ENCODE measurements at places on chromosomes 5 and 9.

DNA sequence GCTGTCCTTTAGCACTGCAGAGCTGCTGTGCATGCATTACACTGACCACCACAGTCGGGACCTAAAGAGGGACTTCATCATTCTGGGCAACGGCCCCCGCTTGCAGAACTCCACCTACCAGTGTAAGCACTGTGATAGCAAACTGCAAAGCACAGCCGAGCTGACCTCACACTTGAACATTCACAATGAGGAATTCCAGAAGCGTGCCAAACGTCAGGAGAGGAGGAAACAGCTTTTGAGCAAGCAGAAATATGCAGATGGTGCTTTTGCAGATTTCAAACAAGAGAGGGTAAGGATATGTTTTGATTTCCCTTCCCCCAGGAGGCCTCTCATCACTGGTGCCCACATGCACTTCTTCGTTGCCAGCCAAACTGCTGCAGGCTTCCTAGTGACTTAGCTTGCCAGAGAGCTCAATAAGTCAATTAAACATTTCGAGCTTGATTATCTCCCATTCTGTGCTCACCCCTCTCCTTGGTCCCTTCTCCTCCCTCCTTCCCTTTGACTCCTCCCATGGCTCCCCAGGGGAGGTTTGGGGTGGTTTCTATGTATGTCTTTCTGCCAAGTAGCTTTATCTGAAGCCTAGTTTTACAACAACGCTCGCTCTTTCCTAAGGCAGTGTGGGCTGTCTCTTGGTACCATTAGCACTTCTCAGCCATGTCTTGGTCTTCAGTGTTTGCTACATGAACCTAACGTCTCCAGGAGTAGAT is 66.7 kb downstream of the ZNF462 start:
- DNase-seq: no peak

DNA sequence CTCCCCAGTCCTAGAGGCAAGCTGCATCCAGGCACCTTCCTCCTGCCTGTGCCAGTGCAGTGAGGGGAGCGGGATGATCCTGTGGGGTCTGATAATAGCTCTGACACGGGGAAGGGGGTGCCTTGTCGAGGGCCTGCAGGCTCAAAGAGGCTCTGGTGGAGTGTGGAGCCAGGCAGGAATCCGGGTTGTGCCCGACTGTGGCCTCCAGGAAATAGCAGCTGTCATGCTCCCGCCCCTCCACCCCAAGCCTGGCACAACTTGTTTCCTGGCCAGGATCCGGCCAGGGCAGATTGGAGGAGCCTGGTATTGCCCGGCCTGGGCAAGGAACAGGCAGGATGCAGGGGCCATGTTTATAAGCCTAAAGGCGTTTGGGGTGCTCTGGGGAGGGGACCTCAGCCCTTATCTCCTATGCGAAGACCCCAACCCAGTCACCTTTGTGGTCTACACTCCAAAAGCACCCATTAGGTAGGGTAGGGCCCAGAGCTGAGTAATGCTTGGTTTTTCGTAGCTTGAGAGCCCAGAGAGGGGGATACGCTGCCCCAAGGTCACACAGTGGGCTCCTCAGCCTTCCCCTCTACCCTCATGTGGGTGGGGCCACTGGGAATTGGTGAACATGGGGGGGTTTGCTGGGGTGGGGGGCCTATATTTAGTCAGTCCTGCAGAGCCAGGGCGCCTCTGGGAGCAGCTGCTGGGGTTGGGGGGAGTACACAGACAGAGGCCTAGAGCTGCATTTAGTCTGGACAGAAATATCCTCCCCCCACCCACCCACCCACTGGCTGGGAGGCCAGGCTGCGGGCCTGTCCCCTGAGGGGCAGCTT is 12.2 kb downstream of the CXXC5 start:
- peak; percentile 87 for DNase-seq

- DNase-seq: no peak
Observed at GRCh38 chr9:88578121-88579049, 43.4 kb downstream of the NXNL2 start.

- DNase-seq: no peak
Observed at GRCh38 chr5:179033004-179033580, 9.5 kb downstream of the ZNF879 start.

- DNase-seq: no peak
Observed at GRCh38 chr5:59001154-59001553, 418.3 kb downstream of the RAB3C start.

- no peak for DNase-seq
Observed at GRCh38 chr9:136848393-136849037, 694 bp upstream of the PHPT1 start.

- DNase-seq: no peak
Observed at GRCh38 chr9:87405677-87406542, 91.8 kb upstream of the DAPK1 start.

DNA sequence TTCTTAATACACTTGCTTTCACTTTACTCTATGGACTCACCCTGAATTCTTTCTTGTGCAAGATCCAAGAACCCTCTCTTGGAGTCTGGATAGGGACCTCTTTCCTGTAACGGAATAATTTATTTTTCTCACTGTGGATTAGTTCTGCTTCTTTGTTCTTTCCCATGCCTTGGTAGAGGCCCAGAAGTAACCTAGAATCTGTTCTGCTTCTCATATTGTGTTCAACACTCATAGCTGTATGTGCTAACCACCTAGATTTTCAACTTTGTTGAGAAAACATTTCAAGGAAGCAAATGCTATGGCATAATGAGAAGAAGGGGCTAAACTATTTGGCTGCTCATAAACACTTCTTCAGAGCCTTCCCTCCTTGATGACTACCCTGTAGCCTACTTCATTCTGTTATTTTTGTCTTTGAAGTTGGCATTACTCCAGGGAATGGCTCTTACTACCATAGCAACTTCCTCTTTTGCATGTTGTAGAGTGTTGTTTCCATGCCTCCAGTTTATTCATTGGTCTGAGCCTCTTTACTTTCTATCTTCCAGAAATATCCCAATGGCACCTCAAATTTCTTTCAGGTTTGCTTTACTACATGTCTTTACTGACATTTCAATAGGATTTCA is 74.3 kb downstream of the KIAA0825 start:
- DNase-seq: no peak

DNA sequence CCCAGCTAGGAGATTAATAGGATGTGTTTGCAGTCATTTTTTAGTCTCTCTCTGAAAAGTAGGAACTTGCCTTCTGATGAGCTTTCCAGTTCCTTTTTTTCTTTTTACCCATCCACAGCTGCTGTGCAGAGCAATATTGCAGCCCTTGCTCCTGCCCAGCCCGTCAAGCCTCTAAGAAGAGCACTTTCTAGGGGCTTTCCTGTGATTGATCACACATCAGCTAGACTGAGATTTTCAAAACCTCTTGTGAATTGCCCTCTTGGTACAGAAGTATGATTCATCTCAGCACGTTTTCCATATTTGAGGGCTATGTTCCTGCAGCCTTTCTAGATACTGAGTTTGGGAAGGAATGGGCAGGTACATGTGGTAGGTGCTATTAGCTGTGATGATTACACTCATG is 93.9 kb downstream of the GALNT10 start:
- no peak for DNase-seq

- DNase-seq: no peak
Observed at GRCh38 chr5:31948006-31948405, 226.1 kb downstream of the GOLPH3 start.

- DNase-seq: no peak
Observed at GRCh38 chr9:9002826-9003583, 1203.4 kb upstream of the DMAC1 start.

DNA sequence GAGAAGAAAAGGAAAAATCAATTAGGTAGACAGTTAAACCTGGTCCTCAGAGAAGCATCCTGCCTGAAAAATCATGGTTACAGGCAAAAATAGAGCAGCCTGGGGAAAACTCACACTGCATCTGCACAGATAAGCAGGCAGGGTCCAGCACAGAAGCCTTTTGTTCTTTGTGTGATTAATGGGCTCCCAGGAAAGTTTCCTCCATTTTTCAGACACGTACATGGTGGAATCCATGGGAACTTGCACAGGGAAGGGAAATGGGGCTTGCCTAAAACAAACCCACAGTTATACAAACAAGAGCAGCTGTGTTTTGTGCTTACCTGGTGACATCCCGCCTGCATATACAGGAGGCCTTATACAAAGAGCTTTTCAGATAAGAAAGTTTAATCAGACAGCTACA is 243.9 kb upstream of the ATP10B start:
- DNase-seq: no peak

DNA sequence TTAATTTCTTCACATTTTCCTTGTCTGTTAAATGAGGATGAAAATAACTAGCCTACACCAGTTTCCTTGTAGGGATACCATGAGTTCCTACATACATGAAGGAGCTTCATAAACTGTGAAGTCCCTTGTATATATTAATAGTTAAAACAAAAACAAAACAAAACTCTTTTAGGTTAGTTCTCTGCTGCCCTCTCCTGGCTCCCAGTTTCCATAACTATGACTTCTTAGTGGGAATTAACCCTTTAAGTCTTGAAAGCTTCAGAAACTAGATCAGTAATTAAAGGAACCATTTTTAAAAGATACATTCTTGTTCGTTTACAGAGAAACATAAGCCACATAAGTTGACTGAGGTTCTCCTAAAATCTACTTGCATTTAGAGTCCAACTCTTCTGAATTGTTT is 500.0 kb upstream of the C9orf72 start:
- DNase-seq: no peak

DNA sequence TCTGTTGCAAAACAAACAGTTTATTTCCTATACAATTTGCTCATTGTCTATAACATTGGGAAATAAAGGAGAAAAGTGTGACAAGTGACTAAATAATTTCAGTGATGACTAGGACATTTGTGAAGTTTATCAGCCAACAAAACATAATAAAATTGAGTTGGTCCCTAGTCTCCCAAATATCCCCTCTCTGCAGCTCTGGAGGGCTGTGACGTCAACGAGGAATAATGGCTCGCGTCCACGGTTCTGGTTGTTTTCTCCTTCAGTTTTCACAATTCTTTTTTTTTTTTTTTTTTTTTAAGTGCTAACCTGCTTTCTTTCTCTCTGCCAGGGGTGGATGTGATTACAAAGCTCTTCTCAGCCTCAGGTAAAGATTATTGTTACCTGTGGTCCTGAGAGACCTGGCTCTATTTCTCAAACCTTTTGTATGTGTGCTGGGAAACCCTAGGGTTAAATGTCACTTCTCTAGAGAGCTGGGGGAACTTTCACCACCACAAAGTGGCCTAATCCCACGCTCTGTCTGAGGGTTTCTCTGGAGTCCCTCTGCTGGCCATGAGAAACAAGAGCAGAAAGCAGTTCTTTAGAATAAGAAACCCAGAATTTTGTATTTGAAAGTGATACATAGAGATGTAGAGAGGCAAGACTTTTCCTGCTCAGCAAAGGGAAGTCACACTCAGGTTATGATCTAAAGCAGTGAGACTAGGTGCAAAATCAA is 36.2 kb upstream of the ANKRD55 start:
- no peak for DNase-seq
